ENCODE measurements at places on chromosomes 12 and 14.

GRCh38 chr12:101902641-101903040 is 25.3 kb downstream of the DRAM1 start:
- DNase-seq = no peak

DNA sequence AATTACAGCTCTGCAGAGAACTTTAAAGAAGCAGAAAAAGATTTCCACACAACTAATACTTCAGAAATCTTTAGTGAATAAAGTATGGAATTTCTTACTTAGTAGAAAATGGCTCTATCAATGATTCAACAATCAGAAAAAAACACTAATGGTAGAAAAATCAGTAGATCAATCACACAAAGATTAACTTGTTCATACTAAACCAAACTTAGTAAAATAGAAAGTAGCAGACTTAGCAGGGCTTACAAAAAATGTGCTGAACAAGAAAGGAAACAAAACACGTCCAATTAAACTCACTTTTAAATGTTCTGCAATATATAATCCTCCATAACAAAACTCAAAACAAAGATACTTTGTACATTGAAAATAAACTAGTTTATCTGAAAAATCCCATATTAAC is 38.9 kb downstream of the CEP128 start:
- DNase-seq = no peak

GRCh38 chr12:125065919-125066570 is 810 bp downstream of the AACS start:
- no peak for DNase-seq

GRCh38 chr14:102909462-102909861 is 13.0 kb upstream of the AMN start:
- DNase-seq = no peak

GRCh38 chr12:104494793-104495158 is 38.0 kb downstream of the CHST11 start:
- peak; percentile 79 for DNase-seq

DNA sequence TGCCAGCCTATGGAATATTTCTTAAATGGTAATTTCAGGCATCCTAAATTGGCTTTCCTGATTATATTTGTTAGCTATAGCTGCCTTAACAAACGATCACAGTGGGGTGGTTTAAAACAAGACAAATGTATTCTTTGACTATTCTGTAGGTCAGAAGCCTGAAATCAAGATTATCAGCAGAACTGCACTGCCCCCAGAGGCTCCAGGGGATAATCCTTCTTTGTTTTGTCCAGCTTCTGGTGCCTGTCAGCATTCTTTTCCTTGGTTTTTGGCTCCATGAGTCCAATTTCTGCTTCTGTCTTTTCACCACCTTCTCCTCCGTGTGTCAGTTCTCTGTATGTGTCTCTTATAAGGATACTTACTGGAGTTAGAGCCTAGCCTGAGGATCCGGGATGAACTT is 1282.2 kb upstream of the USP15 start:
- no peak for DNase-seq

GRCh38 chr14:51616724-51617409 is 34.8 kb upstream of the FRMD6 start:
- DNase-seq = no peak

DNA sequence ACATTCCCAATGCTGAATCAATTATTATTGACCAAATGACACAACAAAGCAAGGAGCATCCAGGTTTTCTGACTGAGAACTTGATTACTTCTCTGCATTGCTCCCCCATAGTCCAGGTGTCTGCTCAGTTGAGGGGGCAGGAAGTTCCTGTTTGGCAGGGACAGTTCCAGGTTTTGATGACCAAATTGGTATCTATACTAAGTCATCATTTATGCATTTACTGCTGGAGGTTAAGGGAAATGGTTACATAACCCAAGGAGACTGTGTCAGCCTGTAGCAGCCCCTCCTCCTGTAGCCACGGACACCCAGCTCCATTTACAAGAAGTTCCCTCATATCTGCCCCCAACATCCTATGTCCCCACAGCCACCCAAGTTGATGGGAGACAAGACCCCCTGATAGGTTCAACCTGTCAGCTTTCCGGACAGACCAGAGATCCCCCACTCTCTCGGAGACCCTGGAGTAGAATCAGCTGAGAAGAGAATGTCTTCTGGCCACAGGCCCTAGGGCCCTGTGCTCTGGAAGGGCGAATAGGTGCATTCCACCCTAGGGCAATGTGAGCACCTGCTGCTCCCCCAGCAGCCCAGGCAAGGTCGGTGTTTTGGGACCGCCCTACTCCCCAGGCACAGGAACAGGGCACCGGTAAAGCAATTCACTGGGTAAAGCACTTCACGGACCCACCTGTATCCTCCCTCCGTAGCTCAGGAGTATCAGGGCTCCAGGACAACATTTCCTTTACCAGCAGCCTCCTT is 23.6 kb downstream of the IRF2BPL start:
- peak; percentile 46 for DNase-seq

GRCh38 chr12:61095111-61095510 is 1165.1 kb upstream of the USP15 start:
- no peak for DNase-seq

- DNase-seq = no peak
Observed at GRCh38 chr12:64496839-64497400, 45.0 kb downstream of the TBK1 start.

- DNase-seq = peak; percentile 13
Observed at GRCh38 chr12:46005151-46005797, 14.9 kb upstream of the SCAF11 start.

DNA sequence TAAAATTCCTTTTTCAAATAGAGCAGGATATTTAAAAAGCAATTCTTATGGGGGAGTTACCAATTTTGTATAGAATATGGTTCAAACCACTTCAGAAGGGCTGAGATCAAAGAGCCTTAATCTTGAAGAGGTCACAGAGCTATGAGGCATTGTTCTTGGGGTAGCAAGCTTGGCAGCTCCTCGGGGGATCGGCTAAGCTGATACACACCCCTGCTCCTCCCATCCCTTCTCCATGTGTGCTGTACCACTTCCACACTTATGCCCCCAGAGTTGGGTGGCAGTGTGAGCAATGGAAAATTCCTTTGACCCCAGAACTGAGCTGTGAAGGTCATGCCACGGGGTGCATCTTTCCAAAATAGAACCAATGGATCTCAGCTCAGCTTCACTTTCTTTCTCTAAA is 15.0 kb upstream of the TMEM30B start:
- no peak for DNase-seq
